ENCODE measurements at places on chromosomes 3 and 15. TPM values are rescaled to one million over a fixed set of nuclear protein-coding genes. Genes with fewer than 3 reads are reported as not detected.
A peak's percentile ranks its signal among the peaks of the same experiment; 100 is the strongest.

- DNase-seq, result no peak
Measured at GRCh38 chr3:15426579-15427118, 695 bp downstream of the METTL6 start.

- DNase-seq, result no peak
Measured at GRCh38 chr15:81540909-81541308, 166.9 kb upstream of the TMC3 start.

NDN gene
- 79.3 TPM for total RNA-seq

- no peak for DNase-seq
Measured at GRCh38 chr3:153003441-153003840, 158.6 kb upstream of the RAP2B start.

DNA sequence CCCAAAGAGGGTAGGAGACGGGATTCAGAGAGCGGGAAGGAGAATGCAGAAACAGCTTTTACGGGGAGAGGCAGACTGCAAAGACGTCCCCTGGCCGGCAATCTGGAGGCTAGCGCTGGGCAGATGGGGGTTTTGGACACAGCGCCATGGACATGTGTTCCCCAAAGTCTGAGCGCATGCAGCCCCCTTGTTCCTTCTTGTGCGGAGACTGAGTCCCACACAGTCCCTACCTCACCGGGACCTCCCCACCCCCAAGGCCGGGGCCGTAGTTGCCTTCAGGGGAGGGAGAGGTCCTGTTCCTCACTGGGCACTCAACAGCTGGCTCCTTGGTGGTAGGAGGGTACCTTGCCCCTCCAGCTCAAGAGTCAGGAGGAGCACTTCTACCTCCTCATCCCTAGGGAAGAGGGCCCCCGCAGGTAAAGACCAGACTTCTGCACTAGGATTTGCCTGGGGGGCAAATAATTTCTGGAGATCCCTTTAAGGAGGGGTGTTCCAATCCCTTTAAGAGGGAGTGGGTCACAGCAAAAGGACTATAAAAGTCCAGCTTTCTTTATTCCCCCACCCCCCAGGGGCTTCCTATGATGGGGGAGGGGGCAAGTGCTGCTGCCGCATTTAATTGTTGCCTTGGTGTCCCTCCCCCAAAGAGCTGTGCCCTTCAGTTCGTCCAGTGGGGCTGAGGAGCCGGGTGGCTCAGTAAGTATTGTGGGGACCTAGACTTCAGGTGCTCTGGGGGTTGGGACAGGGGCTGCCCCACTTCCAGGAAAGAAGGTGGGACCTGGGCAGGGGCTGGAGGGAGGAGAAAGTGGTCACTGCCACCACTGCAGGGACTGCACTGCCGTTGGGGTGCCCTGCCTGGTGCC lies 3.6 kb upstream of the BAHD1 start:
- DNase-seq, result no peak

- no peak for DNase-seq
Measured at GRCh38 chr3:6079561-6080179, 781.2 kb upstream of the GRM7 start.

HGD gene
- not detected for total RNA-seq

DNA sequence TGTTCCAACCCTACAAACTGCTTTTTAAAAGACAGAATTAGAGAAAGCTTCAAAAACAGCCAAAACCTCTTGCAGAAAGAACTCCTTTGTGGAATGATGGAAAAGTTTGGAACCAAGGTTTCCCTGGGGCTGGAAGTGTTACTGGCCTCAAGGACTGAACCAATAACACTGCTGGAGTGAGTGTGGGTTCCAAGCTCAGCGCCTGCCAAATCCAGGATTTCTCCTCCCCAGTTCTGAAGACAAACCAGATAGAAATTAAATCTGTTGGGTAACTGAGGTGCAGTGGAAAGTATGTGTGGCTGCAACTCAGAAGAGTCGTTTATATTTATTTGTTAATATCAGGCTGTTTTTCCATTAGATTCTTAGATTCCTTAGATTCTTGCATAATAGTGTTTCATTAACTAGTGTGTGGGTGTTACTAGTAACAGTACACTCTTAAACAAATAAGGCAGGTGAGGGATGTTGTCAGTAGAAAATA lies 66.5 kb upstream of the FNDC3B start:
- peak; percentile 89 for DNase-seq

ADGRG7 gene
- not detected for total RNA-seq

DNA sequence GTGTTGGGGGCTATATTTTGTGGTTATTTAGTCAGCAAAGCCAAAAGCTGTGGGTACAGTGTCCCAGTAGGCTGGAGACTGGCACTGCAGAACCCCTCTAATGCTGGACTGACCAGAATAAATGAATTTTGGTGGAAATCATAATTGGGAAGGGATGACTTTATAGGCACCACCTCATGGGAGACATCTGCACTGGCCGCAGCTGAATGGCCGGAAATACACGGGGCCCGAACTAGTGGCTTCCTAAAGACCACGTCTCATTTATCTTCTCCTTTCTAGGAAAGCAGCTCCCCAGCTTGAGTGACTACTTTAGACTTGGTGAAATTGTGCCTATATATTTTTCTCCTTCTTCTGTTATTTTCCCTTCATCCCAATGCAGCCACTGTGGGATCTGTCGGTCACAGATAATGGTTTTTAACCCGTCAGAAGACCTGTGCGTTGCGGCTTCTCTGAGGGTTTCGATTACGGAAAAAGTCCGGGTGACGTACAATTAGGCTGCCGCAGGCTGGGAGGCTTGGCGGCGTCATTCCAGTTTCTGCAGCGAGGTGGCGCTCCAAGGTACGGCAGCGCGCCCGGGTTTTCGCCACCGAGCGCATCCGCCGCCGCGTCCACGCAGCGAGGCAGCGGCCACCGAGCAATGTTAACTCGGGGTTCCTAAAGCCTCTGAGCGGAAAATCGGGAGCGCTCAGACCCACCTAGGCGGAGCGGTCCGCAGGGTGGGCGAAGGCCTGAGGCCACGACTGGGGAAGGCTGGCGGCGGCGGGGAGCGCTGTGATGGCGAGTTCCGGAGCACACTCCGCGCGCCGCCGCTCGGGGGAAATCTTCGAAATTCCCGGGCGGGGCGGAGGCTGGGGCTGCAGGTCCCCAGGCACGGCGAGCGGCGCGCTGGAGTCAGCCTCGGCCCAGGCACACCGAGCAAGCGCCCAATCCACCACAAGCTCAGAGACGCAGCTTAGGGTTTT lies 26.3 kb downstream of the NR2F2 start:
- peak; percentile 72 for DNase-seq

GRCh38 chr3:73073091-73073707 lies 11.7 kb downstream of the EBLN2 start:
- no peak for DNase-seq

CPEB1 gene
- total RNA-seq, result 10.6 TPM

GRCh38 chr3:188006726-188007393 lies 147.1 kb upstream of the LPP start:
- DNase-seq, result no peak

DNA sequence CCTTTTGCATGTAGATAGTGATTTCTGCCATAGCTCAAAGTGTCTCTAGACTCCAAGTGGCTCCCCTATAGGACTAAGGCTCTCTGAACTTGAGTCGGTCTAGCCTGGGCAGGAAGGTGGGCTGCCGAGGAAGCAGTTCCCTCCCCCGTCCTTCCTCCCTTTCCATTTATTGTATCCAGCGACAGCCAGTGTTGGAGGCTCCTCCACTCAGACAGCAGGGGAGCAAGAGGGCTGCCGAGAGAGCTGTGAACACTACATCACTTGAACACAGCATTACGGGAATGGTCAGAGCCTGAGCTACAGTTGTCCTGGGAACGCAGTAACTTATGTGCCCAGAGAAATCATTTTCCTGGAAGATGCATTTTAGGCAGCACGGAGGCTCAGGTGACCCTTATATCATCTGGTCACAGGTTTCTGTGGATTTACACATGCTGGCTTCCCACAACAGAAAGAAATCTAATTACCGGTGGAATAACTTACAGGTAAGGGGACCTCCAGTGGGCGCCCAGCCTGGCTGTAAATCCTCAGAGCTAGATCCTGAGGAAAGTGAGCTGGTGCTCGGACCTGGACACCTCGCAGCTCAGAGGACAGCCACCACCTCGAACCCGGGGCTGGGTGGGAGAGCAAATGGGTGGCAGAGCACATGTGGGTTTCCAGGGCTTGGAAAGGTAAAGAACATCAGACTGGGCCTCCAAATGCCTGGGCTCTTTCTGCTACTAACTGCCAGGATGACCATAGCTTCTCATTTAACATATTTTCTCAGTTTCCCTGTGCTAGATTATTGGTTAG lies 197.1 kb downstream of the UACA start:
- DNase-seq, result peak; percentile 32

DNA sequence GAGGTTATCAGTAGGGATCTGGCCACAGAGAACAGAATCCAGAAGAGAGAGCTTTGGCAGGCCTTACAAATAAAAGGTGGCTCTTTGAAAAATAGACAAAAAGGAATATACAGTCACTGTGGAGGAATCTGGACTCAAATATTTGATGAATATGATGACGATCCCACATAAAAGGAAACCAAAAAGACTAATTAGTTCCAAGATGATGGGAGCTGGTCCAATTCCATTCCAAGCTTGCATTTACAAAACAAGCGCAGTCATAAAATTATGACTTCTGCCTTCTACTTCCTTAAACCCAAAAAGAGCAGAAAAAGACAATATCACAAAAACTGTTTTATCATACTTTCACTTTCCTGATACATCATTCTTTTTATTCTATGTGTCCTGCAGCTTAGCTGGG lies 285.8 kb downstream of the DIPK2A start:
- DNase-seq, result no peak
